T1000 (cell line): ENCODE measurements at places on chromosomes 1 and 21.

DNA sequence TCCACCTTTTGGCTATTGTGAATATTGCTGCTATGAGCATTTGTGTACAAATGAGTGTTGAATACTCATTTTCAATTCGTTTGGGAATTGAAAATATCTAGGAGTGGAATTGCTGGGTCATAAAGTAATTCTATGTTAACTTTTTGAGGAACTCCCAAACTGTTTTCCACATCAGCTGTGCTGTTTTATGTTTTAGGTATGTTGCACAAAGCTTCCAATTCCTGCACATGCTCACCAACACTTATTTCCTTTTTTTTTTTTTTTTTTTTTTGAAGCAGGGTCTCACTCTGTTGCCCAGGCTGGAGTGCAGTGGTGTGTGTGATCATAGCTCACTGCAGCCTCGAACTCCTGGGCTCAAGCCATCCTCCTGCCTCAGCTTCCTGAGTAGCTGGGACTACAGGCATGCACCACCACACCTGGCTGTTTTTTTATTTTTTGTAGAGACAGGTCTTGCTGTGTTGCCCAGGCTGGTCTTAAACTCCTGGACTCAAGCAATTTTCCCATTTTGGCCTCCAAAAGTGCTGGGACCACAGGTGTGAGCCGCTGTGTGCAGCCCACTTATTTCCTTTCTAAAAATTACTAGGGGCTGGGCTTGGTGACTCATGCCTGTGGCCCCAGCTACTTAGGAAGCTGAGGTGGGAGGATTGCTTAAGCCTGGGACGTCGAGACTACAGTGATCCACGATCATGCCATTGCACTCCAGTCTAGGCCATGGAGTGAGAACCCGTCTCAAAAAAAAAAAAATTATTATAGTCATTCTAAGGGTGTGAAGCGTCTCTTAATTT is 33.4 kb downstream of the TMCC2 start:
- no peak for DNase-seq

DNA sequence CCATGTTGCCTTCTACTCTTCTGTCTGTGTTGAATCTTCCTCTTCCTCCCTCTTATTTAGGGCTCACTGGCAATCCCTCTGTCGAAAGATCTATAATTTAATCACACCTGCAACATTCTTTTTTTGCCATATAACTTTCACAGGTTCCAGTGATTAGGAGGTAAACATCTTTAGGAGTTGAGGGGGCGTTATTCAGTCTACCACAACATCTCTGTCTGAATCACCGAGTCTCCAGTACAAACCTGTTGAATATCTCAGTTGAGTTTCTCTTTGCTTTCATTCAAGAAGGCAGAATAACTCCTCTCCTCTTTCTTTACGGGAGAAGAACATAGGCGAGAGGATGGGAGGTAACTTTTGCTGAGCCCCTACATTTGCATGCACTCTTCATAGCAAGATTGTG is 101.9 kb upstream of the CDC42BPA start:
- no peak for DNase-seq

DNA sequence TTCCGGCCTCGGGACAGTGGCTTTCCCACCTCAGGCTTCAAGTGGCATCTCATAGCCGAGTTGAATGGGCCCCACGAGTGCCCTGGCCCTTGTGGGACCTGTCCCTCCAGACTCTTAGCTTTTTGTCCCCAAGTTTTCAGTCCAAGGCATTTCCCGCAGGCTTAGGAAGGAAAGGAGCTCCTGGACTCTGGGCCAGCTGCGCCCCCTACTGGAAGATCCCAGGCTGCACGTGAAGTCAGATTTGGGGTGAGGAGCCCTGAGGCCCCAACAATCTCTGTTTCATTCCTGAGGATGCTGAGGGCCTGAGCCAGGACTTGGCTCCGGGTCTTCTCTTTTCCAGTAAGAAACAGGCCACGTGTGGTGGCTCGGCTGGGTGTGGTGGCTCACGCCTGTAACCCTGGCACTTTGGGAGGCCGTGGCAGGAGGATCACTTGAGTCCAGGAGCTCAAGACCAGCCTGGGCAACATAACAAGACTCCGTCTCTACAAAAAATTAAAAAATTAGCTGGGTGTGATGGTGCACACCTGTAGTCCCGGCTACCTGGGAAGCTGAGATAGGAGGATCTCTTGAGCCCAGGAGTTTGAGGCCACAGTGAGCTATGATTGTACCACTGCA is 67.4 kb downstream of the ARHGEF10L start:
- DNase-seq = peak; percentile 50

DNA sequence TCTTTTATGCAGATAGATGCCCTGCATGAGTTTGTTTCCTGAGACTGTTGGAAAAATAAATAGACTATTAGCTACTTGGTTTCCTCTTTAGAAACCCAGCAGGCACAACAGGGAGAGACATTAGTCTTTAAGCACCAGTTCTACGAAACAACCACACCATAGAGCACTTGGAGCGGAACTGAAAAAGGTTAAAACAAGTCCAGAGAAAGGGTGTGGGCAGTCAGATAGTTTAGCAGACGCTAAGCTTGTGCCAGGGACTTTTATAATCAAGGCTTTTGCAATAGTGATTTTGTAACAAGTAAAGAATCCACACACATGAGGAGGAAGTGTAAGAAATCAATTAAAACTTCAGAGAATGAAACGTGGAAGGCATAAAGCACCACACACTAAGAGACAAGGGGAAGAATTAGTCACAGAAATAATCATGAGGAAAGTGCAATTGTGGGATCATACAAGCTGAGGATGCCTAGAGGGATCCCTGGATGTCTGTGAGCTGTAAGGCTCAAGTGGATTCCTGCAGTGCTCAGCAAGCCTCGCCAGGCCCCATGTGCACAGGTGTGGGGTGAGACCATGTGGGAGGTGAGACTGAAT is 37.8 kb upstream of the TLR5 start:
- DNase-seq = no peak

DNA sequence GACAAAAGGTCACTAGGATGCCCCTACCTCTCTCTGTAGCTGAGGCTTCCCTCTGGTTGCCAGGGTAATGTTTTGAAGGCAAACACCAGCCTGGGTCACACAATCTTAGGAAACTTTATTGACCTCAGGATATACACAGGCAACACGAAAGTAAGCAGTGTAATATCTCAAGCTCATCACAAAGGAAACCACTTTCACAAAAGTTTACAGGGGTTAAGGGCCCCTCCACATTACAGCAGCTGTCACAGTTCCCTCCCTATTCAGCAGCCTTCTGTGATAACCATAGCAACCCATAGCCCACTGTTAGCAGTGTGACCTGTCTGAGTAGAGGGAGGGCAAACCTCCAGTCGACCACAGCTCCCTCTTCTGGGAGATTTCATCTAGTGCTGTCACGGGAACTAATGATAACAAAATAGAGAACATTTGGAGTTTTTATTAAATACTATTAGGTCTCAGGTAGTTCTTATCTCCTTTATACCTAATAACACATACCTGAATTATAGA is 149.8 kb downstream of the PTPRC start:
- no peak for DNase-seq
